ENCODE measurements at places on chromosomes 1 and 21.
A peak's percentile ranks its signal among the peaks of the same experiment; 100 is the strongest.

DNA sequence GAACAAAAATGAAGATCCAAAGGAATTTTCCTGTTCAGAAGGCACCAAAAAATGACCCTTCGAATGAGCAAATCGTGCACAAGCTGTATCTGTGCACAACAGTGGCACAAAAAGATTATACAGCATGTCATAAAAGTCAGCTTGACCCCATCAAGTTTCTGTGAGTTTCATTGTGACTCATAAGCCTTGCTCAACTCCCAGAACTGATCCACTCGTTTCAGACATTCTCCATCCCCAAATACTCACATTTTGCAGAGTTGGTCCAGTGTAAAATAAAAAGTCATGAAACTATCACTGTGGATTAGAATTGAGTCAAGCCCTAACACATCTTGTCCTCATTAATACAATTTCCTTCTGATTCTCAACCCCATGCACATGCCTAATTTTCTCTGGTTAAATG is 174.7 kb upstream of the PKN2 start:
- no peak for DNase-seq

GRCh38 chr1:116433275-116434257 is 60.5 kb downstream of the ATP1A1 start:
- no peak for DNase-seq

DNA sequence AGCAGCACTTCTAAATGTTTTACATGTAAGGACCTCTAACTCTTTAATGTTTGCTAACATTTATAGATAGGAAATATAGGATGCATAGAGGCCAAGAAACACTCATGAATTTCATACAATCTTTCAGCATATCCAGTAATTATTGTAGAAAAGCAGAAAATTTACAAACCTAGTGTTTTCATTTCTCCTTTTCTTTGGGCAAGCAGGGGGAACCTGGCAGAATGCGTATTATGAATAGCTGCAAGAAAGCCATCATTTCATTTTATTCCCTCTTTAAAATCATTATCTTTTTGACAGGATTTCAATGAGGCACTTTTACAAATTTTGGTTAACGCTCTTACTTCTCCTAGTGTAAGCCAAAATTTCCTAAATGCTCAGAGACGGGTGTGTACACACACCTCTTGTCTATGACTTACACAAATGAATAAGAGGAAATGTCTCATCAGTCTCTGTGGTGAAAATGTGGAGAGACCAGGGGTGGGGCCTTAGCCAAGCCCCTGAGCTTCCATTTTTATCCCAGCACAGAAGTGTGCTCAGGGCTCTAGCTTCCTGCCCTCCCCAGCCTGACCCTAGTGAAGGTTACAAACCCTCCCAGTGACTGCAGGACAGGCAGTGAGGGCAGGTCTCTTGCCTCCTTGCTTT is 91.6 kb downstream of the LRRC8C start:
- no peak for DNase-seq

- DNase-seq, result no peak
Measured at GRCh38 chr1:180057883-180058396, 96.7 kb upstream of the QSOX1 start.

DNA sequence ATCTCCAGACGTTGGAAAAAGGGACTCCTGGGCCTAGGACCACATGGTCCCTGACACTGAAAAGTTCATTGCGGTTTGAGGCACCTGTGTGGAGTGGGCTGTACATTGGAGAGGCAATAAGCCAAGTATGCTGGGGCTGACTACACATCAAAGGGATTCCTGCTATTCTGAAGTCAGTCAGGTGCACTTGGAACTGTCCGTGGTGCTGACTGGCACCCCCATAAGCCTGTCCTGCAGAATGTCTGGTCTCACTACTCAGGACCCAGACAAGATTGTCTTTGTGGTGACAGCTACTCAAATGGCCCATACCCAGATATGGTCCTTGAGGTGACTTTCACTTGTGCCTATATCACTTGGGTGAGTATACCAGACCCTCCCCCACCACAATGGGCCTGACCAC is 150.6 kb downstream of the RWDD3 start:
- peak; percentile 60 for DNase-seq

GRCh38 chr1:25549273-25550154 is 6.1 kb downstream of the LDLRAP1 start:
- peak; percentile 32 for DNase-seq

- DNase-seq, result peak; percentile 18
Measured at GRCh38 chr1:226589008-226589733, 40.6 kb downstream of the STUM start.

DNA sequence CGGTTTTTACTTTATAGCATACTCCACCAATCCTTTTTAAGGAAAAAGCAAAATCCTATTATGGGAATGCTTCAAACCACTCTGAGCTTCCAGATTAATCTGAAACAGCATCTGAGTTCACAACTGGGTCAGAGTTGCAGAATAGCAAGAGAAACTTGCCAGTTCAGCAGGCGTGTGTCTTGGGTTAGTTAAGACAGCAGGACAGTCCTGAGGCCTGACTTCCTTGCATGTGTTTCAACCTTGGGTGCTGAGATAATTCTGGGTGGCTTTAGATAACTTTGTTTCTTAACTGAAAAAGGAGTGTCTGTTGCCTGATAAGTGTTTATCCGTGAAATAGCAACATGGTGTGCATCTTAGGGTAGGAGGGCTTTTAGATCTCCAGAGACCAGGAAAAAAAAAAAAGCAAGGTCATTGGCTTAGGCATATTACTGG is 169.2 kb downstream of the DHRS3 start:
- DNase-seq, result no peak

DNA sequence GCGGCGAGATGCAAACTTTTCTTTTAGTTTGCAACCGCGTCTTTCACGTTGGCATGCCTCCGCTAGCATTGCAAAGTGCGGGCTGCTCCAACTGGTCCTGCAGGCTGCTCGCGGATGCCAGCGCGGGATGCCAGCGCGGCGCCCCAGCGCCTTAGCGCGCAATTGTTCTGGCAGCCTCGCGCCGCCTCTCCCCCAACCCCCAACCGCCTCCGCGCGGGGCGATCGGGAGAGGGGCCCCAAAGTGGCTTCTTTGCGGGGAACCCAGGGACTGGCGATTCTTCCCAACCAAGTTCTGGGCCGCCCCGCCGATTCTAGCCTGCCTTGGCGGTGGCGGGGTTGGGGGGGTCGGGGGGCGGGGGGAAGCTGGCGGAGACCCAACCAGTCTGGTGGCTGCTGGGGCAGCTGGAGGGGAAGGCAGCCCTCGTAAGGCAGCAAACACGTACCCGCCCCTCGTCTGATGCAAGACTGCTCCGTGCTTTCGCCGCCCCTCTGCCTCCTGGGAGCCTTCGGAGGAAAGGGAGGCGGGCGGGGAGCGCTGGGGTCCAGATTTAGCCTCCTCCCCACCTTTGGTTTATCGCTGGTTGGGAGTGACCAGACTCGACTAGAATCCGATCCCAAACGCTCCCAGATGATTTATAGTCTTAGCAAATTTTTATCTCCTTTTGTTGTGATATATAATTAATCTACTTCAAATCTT is 756 bp downstream of the PHGDH start:
- DNase-seq, result peak; percentile 89

DNA sequence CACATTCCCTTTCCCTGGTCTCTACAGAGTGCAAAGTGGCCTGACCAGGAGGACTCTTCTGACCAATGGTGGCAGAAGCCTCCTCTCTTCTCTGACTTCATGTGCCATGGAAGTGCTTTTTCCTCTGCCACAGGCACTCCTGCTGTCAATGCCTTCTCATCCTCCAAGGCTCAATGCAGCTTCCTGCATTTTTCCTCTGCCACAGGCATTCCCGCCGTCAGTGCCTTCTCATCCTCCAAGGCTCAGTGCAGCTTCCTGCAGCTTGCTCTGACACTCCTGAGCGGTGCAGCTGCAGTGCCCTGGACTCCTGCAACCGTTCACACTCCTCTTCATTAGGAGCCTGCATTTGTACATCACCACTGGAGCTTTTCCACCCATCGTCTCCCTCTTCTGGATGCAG is 4.7 kb upstream of the ADARB1 start:
- no peak for DNase-seq

DNA sequence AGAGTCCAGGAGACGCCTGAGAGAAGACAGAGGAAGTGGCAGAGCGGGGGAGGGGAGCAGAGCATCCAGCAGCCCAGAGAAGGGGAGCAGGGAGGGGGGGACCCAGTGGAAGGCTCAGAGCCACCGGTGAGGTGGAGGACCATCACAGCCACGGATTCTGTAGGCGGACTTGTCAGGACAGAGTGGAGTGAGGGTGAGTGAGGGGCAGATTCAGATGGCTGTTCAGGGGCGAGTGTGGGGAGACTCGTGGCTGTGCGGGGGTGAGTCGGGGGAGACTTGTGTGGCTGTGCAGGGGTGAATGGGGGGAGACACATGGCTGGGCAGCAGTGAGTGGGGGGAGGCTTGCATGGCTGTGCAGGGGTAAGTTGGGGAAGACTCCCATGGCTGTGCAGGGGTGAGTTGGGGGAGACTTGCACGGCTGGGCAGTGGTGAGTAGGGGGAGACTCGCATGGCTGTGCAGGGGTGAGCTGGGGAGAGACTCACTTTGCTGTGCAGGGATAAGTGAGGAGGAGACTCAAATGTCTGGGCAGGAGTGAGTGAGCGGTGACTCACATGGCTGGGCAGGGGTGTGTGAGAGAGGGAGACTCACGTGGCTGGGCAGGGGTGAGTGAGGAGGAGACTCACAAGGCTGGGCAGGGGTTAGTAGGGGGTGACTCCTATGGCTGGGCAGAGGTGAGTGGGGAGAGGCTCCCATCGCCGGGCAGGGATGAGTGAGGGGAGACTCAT is 56.8 kb upstream of the ABCG1 start:
- DNase-seq, result no peak

GRCh38 chr1:1285102-1285571 is 4.9 kb downstream of the SCNN1D start:
- DNase-seq, result no peak

DNA sequence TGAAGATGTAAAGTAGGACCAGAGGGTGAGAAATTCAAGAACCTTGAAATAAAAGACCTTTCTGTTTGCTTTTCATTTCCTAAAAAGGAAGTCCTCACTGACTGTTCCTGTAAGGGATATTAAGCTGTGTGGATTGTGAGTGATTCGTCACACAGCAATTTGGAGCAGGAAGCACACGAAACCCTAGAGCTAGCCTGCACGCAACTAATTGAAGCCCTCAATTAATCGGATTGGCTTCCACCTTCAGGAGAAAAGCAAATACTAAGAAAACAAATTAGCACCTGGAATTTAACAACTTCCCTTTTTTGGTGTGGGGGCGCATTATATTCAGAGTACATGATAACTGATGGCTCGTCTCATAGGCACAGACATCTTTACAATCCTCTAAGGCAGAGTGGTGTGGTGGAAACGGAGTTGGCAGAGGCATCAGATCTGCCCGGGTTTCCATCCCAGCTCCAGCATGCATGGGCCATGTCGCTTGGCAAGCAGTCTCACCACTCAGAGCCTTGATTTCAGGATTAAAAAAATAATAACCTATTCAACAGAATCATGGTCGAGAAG is 95.2 kb downstream of the KCNJ15 start:
- peak; percentile 37 for DNase-seq

- DNase-seq, result no peak
Measured at GRCh38 chr1:28062806-28063205, 25.6 kb downstream of the EYA3 start.

GRCh38 chr1:215863796-215864195 is 296.7 kb downstream of the KCTD3 start:
- no peak for DNase-seq

DNA sequence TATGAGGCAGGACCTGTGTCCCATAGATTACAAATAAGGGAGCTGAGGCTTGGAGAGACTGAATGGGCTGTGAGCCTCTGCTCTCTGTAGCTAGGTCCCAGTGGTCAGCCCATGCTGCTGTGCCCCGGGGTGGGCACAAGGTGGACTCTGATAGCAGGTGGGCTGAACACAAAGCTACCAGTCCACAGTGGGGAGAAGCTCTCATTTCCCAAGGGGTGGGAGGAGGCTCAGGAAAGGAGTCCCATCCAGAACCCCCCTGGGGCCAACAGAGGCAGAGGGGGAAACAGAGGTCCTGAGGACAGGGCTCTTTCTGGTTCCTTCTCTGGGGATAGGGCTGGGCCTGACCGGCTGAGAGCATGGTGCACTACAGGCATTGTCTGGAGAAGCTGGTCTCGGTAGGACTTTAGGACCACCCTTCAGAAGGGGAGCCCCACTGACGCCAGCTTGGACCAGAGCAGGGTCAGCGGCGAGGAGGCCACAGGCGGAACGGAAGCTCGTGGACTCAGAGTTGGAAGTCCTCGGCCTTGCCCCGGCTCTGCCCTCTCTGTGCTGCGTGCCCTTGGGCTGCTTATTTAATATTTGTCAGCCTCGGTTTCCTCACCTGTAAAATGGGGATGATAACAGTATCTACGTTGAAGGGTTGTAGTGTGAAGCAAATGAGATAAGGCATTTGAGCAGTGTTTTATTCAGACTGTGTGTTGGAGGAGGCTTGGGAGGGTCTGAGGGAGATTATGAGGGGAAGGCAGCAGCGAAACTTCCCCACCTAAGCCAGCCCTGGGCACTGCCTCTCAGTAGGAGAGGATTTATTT is 26.6 kb downstream of the SDE2 start:
- no peak for DNase-seq

DNA sequence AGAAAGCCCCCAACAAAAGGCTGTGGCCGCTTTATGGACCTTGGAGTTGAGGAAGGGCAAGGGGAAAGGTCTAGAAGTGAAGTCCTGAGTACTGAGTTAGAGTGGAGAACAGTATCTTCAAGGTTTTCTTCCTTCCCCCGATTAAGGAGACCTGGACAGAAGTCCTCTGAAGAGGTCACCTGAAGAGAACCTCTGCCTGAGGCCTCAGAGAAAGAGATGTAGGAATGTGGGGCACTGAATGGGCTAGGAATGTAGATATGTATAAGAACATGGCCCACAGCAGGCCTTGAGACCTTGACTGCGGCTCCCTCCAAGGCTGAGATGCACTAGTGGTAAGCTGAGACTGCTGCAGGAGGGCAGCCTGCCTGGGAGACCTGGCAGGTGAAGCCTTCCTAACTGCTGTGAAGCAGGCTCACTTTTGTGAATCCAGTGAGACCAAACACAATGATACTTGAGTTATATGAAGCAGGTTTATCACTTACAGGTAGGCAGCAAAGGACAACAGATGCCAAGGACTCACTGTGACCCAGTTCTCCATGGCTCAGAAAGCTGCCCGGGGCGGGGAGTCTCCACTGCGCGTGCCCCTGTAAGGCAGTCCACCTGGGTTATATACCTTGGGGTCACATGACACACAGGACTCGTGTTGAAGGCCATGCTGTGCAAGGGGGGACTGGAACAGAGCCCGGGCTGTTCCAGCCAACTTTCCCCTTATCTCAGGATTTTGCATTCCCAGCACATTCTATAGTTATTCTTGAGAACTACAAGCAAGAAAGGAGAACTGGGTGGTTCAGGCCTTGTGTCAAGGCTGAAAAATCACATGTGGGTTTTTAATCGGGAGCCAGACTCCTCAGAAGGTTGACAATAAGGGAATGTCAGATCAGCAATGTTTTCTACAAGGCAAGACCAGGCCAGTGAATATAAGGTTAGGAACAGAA is 78.8 kb upstream of the PPM1J start:
- DNase-seq, result peak; percentile 57

- peak; percentile 75 for DNase-seq
Measured at GRCh38 chr1:207818971-207819451, 67.2 kb downstream of the CD46 start.

DNA sequence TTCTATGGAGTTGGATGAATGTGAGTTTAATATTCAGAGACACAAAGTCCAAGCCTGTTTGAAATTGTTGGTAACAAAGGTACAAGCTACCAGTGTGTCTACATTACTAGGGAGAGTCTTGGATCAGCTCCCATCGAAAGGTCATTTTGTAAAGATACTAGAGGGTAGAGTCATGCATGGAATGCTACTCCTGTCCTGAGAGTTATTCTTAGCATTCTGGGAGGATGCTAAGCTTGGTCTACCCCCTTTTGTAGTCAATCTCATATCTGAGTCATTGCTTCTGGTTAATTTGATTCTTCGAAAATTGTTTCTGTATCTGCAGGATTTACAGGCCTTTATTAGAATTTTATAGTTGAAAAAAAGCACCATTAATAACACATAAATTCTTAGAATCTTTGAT is 240.2 kb downstream of the ST6GALNAC3 start:
- DNase-seq, result no peak
